ENCODE measurements at places on chromosomes 3 and 15. TPM values are rescaled to one million over a fixed set of nuclear protein-coding genes. Genes with fewer than 3 reads are reported as not detected.
A peak's percentile ranks its signal among the peaks of the same experiment; 100 is the strongest.

HTR3E gene
- not detected for polyA plus RNA-seq

ANKUB1 gene
- polyA plus RNA-seq = not detected

DNA sequence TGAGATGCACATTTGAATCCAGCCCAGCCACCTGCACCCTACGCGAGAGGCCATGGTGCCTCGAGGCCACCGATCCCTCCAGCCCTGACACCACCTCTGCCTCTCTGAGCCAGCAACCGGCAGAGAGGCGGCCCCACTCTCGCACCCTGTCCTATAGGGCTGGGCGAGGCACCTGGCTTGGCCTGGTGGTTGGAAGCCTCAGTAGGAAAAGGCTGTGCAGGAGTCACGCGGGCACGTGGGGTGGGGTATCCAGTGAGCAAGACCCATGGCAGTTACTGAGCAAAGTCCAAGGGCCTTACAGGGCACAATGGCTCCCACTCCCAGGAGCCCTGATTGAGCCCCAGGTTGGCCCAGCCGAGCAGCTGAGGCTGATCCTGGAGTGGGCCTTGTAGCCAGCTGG is 12.4 kb upstream of the DUSP7 start:
- H3K4me1 ChIP-seq = peaks cover 11% of the 10 kb centered on the region
- H3K36me3 ChIP-seq = no peaks in the 10 kb centered on the region
- no peak overlapping the region for H3K4me3 ChIP-seq
- no peak overlapping the region for H3K27ac ChIP-seq
- DNase-seq = no peak
- H3K27me3 ChIP-seq = no peaks in the 10 kb centered on the region

DNA sequence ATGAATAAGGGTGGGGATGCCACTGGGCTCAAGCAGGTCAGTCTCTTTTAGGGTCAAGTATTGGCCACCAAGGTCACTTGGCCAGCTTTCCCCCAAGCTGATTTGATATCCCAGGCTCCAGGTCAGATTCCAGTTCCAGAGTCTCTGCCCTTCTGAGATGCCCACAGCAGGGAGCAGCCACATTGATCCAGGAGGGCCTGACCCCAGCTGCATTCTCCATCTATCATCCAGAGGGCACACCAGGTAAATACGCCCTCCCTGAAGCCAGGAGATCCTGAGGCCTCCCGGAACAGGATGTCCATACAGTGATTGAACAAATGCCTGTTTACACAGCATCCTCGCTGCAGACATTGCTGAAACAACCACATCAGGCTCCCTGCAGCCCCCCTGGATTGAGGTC is 264.6 kb upstream of the TLE3 start:
- DNase-seq = no peak
- H3K27me3 ChIP-seq = no peaks in the 10 kb centered on the region
- no peak overlapping the region for H3K4me3 ChIP-seq
- H3K36me3 ChIP-seq = no peaks in the 10 kb centered on the region
- no peaks in the 10 kb centered on the region for H3K4me1 ChIP-seq

- no peak overlapping the region for H3K4me3 ChIP-seq
- DNase-seq = no peak
- H3K27me3 ChIP-seq = no peaks in the 10 kb centered on the region
- H3K36me3 ChIP-seq = peaks cover 44% of the 10 kb centered on the region
- H3K4me1 ChIP-seq = peaks cover 4% of the 10 kb centered on the region
- H3K27ac ChIP-seq = no peak overlapping the region
Observed at GRCh38 chr3:183714622-183715021, 17.0 kb downstream of the YEATS2 start.

DNA sequence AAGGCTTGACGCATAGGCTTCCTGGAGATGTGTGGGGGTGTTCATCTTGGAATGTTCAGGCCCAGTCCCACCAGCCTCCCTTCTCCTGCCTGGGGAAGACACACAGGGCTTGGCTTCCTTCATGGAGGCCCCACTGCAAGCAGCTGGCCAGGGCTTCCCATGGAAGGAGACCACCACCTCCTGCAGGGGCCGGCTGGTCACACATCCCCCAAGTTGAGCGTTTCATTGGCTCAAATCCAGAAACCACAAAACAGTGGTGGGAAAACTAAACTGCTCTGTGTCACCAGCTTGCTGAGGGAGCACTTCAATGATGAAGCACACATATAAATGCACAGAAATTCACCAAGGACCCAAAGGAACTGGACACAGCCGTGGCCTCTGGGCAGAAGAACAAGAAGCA is 8.3 kb downstream of the IQSEC1 start:
- H3K36me3 ChIP-seq = no peaks in the 10 kb centered on the region
- no peak overlapping the region for H3K4me3 ChIP-seq
- H3K4me1 ChIP-seq = no peaks in the 10 kb centered on the region
- no peak overlapping the region for H3K27ac ChIP-seq

GRCh38 chr15:65653801-65654521 is 32.2 kb downstream of the SLC24A1 start:
- peaks cover 75% of the 10 kb centered on the region for H3K36me3 ChIP-seq
- DNase-seq = no peak
- H3K27ac ChIP-seq = no peak overlapping the region
- no peaks in the 10 kb centered on the region for H3K4me1 ChIP-seq

DNA sequence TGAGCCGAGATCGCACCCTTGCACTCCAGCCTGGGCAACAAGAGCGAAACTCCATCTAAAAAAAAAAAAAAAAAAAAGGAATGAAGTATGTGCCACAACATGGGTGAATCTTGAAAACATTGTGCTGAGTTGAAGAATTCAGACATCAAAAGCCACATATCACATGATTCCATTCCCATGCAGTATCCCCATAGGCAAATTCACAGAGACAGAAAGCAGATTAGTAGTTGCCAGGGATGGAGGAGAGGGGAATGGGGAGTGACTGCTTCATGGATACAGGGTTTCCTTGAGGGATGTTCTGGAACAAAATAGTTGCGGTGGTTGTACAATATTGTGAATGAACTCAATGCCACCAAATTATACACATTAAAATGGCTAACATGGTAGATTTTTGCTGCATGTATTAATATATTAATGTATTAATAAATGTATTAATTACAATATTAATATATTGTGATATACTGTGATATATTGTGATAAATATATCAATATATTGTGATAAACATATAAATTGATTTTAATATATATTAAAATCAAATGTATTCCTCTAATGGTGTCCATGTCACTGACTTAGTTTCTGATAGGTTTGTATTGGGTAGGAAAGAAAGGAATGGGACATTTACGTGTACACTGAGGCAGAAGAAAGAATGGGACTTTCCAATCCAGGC is 34.9 kb downstream of the SMAD3 start:
- no peaks in the 10 kb centered on the region for H3K27me3 ChIP-seq
- H3K36me3 ChIP-seq = no peaks in the 10 kb centered on the region
- H3K4me1 ChIP-seq = peaks cover 89% of the 10 kb centered on the region
- DNase-seq = no peak

- no peaks in the 10 kb centered on the region for H3K36me3 ChIP-seq
- H3K4me1 ChIP-seq = no peaks in the 10 kb centered on the region
Observed at GRCh38 chr3:141498598-141499223, 11.9 kb downstream of the RASA2 start.

DNA sequence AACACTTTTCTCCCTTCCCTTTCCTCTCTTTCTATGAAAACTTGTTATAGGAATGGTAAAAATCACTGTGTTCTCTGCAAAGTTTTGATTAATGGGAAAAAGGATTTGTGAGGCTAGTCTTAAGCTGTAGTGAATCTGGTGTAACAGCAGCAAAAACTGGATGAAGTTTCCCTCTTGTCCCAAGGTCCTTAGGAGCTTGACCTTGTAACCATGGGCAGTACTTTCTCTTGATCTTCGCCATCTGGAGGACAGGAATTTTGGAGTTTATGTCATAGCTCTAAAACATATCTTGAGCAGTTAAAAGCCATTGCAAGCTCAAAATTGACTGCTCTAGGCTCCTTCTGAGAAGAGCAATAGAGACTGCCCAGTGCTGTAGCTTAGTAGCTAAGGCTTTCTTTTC is 56.5 kb upstream of the GPD1L start:
- H3K27ac ChIP-seq = no peak overlapping the region
- no peak for DNase-seq
- H3K4me3 ChIP-seq = no peak overlapping the region
- H3K4me1 ChIP-seq = peaks cover 10% of the 10 kb centered on the region
- no peaks in the 10 kb centered on the region for H3K27me3 ChIP-seq

GRCh38 chr3:132210476-132211346 is 106.5 kb upstream of the ACP3 start:
- no peaks in the 10 kb centered on the region for H3K27me3 ChIP-seq
- H3K27ac ChIP-seq = no peak overlapping the region
- H3K4me3 ChIP-seq = no peak overlapping the region
- peak; percentile 68 for DNase-seq
- H3K36me3 ChIP-seq = no peaks in the 10 kb centered on the region

DNA sequence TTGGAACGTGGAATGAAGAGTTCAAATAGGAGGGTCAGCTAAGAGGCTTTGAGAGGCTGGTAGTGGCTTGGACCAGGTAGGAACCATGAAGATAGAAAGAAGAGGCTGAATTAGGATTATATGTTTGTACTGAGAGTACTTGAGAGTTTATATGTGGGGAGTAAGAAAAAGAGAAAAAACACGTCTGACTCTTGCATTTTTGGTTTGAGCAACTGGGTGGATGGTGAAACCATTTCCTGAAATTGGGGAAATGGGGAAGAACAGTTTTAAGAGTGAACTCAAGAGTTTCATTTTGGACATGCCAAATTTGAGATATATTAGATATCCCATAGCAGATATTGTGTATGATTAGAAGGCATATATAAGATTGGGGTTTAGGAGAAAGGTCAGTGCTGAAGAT is 92.9 kb upstream of the TNIK start:
- H3K4me1 ChIP-seq = peaks cover 7% of the 10 kb centered on the region
- no peak overlapping the region for H3K27ac ChIP-seq
- no peak overlapping the region for H3K4me3 ChIP-seq
- no peaks in the 10 kb centered on the region for H3K27me3 ChIP-seq

GRCh38 chr3:94114666-94115065 is 51.8 kb downstream of the NSUN3 start:
- H3K27me3 ChIP-seq = no peaks in the 10 kb centered on the region
- no peak for DNase-seq
- H3K27ac ChIP-seq = no peak overlapping the region
- H3K36me3 ChIP-seq = peaks cover 46% of the 10 kb centered on the region
- no peak overlapping the region for H3K4me3 ChIP-seq
- no peaks in the 10 kb centered on the region for H3K4me1 ChIP-seq

Measured in stomach (tissue), 19 donors.